ENCODE measurements at places on chromosomes 11 and 22. TPM values are rescaled to one million over a fixed set of nuclear protein-coding genes. Genes with fewer than 3 reads are reported as not detected.

UPB1 gene
- total RNA-seq, result 4.0 TPM

DNA sequence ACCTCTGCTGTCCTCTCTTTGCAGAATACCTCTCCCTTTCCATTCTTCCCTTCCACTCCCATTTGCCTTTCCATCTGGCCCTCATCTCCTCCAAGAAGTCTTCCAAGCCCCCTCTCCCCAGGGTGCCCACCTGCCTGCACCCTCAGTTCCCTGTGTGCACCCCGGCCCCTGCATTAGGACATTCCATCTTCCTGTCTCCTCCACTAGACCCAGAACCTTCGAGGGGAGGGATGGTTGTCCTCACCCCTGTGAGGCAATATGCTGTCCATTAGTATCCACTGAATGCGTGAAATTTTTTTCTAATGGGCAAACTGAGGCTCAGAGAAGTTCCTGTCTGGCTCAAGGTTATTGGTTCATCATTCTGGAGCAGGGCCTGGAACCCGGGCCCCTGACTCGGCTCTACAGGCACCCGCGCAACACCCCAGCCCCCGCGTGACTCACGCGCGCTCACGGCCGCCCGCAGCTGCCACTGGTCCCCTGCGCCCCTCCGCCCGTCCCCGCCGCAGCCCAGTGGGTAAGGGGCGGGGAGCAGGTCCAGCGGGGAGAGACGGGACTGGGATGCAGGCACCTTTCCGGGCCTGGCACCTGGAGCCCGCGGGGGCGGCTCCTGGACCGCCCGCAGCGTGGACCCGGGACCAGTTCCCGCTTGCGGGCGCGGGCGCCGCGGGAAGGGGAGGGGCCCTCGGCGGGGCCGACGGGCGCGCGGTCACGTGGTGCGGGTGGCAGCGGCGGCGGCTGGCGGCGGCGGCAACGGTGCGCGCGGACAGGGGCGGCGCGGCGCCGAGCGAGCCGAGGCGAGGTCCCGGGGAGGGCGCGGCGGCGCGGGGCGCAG, 7.0 kb downstream of the SEPTIN3 start:
- peak; percentile 67 for DNase-seq

C22orf31 gene
- total RNA-seq, result not detected

DNA sequence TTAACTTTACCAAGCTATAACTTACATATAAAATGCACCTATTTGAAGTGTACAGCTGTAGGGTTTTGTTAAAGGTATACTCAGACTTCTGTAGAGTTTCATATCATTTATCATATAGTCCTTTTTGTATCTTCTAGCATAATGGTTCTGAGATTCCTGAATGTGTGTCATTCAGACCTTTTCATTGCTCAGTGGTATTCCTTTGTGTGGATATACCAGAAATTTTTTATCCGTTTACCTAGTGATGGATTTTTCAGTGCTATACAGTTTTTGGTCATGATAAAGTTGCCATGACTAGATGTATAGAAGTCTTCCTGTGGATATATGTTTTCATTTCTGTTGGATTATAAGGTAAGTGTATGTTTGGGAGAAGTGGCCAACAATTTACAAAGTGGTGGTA, 6.3 kb upstream of the PITPNB start:
- DNase-seq, result no peak

DNA sequence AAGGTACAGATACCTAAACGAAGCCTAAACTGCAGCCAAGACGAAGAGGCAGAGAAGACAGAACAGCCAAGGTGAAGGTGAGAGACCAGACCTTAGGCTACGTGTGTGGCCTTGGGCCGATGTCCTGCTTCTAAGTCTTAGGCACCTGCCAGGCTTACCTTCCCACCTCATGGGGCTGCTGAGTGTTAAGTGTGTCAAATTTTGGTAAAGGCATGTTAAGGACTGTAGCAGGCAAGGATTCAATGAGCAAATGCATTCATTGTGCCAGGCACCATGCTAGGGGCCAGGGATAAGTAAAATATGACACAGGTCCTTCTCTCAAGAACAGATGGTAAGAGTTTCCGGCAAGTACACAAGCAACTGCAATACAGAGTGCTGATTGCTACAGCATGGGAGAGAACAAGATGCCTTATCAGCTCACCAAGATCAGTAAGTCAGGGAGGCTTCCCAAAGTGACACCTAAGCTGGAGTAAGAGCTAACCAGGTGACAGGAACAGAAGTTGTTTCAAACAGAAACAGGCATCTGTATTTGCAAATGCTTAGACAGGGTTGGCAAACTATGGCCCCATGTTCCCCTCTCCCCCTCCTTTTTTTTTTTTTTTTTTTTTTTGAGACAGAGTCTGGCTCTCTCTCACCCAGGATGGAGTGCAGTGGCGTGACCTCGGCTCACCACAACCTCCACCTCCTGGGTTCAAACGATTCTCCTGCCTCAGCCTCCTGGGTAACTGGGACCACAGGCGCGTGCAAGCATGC, 46.7 kb downstream of the CLTCL1 start:
- DNase-seq, result no peak

PPP6R3 gene
- total RNA-seq, result 159 TPM

- DNase-seq, result peak; percentile 27
These were observed at the start of gene CALCB for GRCh38 chr11:15073361-15074205. CALCB (plus strand) TSS chr11:15073593; CDS start chr11:15074719, 1,126 bp downstream.

ANO1 gene
- not detected for total RNA-seq

- DNase-seq, result no peak
These were observed 24.6 kb upstream of the OOSP4B start for GRCh38 chr11:59992425-59992824.

GRCh38 chr11:83835423-83835822, 549.3 kb upstream of the CCDC90B start:
- DNase-seq, result no peak

APOBEC3B gene
- 9.8 TPM for total RNA-seq

MS4A7 gene
- total RNA-seq, result 27.2 TPM

- no peak for DNase-seq
These were observed 868.2 kb downstream of the BRD1 start for GRCh38 chr22:48959496-48959895.

MPPED2 gene
- total RNA-seq, result 1.0 TPM

- no peak for DNase-seq
These were observed 6.5 kb upstream of the IL18BP start for GRCh38 chr11:71992136-71992730.

DNA sequence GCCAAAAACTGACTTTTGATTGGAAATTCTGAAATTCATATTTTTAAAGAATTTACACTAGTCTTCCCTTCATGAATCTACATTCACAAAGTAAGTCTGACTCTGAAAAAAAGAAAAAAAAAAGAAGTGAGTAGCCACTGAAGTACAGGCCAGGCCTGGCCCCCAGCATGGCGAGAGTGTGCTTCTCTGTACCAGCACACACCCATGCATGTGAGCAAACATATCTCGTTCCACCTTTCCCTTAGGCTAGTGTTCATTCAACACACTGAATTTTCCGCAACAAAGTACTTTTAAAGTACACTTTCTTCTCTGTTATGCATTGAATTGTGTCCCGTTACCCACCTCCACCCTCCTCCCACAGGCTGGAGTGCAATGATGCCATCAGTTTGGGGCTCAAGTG, 4.5 kb downstream of the C11orf16 start:
- no peak for DNase-seq
